Activated T-helper 1 cell treated with anti-CD3 and anti-CD28 coated beads, Interleukin-12 subunit alpha, Interleukin-12 subunit beta, Interleukin-2, Interleukin-4 antibody, amounts not matched to agents 30 ng/mL and 10 ng/mL and 1 ng/mL, durations not matched to agents 14 hours and 24 hours and 36 hours (primary cell): ENCODE measurements at places on chromosomes 12 and 14. TPM values are rescaled to one million over a fixed set of nuclear protein-coding genes. Genes with fewer than 3 reads are reported as not detected.

- no peak overlapping the region for H3K4me3 ChIP-seq
- peaks cover 11% of the 10 kb centered on the region for H3K36me3 ChIP-seq
- no peak overlapping the region for H3K27ac ChIP-seq
- H3K4me1 ChIP-seq = no peaks in the 10 kb centered on the region
- DNase-seq = no peak
Observed at GRCh38 chr14:80872645-80873044, 68.9 kb downstream of the CEP128 start.

GRCh38 chr12:114529966-114530365 lies 124.0 kb upstream of the TBX5 start:
- H3K4me3 ChIP-seq = no peak overlapping the region
- no peak overlapping the region for H3K27ac ChIP-seq
- H3K36me3 ChIP-seq = no peaks in the 10 kb centered on the region
- no peak for DNase-seq

DNA sequence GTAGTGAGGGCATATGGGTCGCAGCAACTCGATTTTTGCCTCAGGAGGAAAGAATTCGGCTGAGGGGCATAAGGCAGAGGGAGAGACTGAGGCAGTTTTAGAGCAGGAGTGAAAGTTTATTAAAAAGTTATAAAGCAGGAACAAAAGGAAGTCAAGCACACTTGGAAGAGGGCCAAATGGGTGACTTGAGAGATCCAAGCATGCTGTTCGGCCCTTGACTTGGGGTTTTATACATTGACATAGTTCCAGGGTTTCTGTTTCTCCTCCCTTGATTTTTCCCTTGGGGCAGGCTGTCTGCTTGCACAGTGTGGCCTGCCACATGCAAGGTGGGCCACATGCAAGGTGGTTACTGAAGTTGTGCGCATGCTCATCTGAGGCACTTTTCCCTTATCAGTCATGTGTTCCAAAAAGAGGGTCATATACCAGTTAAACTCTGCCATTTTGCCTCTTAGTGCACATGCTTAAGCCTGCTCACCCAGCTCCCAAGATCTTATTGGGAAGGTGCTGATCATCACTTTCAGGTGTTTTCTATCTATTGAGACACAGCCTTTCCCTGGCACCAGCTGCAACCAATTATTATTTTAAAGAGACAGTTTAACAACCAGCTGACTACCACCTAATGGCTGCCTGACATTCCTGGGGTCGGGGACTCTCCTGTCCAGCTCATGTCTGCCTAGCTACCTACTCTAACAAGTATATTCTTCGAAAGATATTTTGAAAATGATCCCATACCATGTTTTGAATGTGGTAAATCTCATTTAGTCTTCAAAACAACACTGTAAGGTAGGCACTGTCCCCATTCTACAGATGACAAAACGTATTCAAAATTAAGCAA lies 19.9 kb downstream of the PTGER2 start:
- H3K4me1 ChIP-seq = peaks cover 63% of the 10 kb centered on the region
- no peak overlapping the region for H3K4me3 ChIP-seq
- H3K27ac ChIP-seq = peak overlapping the region; percentile 27
- no peak for DNase-seq

DNA sequence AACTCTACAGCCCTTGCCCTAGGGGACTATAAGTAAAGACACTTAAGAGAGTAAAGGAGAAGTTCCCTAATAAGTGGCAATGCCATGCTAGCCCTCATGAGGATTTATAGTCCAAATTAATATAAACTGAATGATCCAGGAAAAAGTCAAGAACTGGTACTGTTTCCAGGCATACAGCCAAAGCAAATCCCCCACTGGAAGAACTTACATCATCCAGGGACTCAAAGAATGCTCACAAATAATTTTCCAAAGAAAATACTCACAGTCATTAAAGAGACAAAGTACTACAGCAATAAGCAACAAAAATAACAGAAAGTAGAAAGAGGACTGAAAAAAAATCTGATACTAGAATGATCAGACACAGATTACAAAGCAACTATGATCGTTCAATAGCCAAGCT lies 79.7 kb upstream of the RAP1B start:
- H3K27ac ChIP-seq = no peak overlapping the region
- no peak for DNase-seq
- H3K4me3 ChIP-seq = no peak overlapping the region
- H3K27me3 ChIP-seq = peaks cover 6% of the 10 kb centered on the region
- H3K36me3 ChIP-seq = peaks cover 2% of the 10 kb centered on the region
- H3K4me1 ChIP-seq = peaks cover 11% of the 10 kb centered on the region

DNA sequence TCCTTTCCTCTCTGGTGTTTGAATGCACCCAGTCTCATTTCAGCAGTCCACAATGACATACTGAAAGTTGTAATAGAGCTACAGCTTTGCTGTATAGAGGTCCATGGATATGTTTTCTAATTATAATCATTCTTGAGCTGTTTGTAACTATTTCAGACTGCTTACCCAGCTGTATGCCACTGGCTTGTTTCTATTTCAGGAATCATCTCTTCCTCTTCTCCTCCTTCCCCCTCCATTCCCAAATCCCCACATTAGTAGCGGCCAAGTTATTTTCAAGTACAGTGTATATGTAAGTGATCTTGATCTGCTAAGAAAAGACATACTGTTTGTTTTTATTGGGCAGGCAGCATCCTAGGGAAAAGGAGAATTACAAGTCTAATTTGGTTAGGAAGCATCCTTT lies 775.0 kb downstream of the DIO2 start:
- H3K27me3 ChIP-seq = no peaks in the 10 kb centered on the region
- H3K4me3 ChIP-seq = no peak overlapping the region
- H3K27ac ChIP-seq = no peak overlapping the region
- H3K4me1 ChIP-seq = no peaks in the 10 kb centered on the region
- no peaks in the 10 kb centered on the region for H3K36me3 ChIP-seq

GRCh38 chr12:85920324-85920947 lies 46.3 kb downstream of the NTS start:
- no peak overlapping the region for H3K4me3 ChIP-seq
- H3K36me3 ChIP-seq = no peaks in the 10 kb centered on the region
- H3K27ac ChIP-seq = no peak overlapping the region
- DNase-seq = no peak
- H3K27me3 ChIP-seq = peaks cover 2% of the 10 kb centered on the region
- no peaks in the 10 kb centered on the region for H3K4me1 ChIP-seq

- no peak for DNase-seq
- peak overlapping the region; percentile 74 for H3K27ac ChIP-seq
- H3K36me3 ChIP-seq = peaks cover 11% of the 10 kb centered on the region
- peak overlapping the region; percentile 88 for H3K4me3 ChIP-seq
Observed at GRCh38 chr12:56150563-56150962, 1.8 kb upstream of the MYL6B start.

DNA sequence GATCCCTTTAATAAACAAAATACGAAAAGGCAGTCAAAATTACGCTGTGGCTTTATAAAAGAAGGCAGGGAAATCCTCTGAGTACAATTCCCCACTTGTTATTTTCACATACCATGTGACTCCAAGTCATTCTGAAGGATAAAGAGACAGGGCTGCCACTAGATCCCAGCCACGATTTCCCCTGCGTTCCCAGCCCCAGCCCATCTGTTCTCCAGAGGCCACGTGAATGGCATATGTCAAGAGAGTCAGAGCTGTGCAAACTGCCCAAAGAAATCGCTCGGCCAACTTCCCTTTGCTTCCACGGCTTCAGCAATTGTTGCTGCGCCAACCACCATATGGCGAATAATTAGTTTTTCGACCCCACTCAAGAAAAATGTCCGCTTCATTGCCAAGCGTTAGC lies 161.3 kb downstream of the C12orf42 start:
- DNase-seq = no peak
- H3K36me3 ChIP-seq = no peaks in the 10 kb centered on the region
- no peak overlapping the region for H3K27ac ChIP-seq
- H3K27me3 ChIP-seq = no peaks in the 10 kb centered on the region
- H3K4me1 ChIP-seq = no peaks in the 10 kb centered on the region

DNA sequence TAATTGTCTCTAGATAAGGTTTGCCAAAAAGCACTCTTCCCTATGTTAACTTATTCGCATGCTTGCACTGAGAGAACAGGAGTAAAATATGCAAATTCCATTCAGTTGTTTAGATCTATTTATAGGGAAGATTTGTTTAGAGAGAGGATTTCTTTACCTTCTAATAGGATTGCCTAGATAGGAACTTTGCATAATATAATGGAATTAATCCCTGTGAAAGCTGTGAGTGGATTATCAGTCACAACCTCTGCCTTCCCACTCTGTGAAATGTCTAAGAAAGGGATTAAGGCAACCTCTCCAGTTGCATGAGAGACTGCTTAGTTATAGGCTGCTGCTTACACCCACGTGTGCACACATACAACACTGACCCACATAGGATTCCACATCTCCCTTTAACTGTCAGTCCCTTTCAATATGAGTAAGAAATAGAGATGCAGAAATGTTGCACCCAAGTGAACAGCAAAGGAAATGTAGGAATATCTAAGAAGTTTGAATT lies 83.2 kb downstream of the ALG10B start:
- DNase-seq = no peak
- no peaks in the 10 kb centered on the region for H3K36me3 ChIP-seq
- H3K4me3 ChIP-seq = no peak overlapping the region
- no peak overlapping the region for H3K27ac ChIP-seq

GRCh38 chr12:72024613-72025012 lies 86.0 kb downstream of the TPH2 start:
- no peaks in the 10 kb centered on the region for H3K36me3 ChIP-seq
- no peak overlapping the region for H3K27ac ChIP-seq
- H3K4me1 ChIP-seq = no peaks in the 10 kb centered on the region
- no peak for DNase-seq

GRCh38 chr14:61494018-61494417 lies 172.6 kb downstream of the PRKCH start:
- H3K4me1 ChIP-seq = peaks cover 25% of the 10 kb centered on the region
- no peak for DNase-seq
- H3K4me3 ChIP-seq = no peak overlapping the region
- H3K27ac ChIP-seq = no peak overlapping the region
- peaks cover 33% of the 10 kb centered on the region for H3K36me3 ChIP-seq

- H3K36me3 ChIP-seq = peaks cover 56% of the 10 kb centered on the region
- peak; percentile 88 for DNase-seq
- H3K27me3 ChIP-seq = no peaks in the 10 kb centered on the region
- peaks cover 51% of the 10 kb centered on the region for H3K4me1 ChIP-seq
- peak overlapping the region; percentile 73 for H3K4me3 ChIP-seq
Observed at GRCh38 chr12:31896514-31897039, 62.6 kb upstream of the RESF1 start.

DNA sequence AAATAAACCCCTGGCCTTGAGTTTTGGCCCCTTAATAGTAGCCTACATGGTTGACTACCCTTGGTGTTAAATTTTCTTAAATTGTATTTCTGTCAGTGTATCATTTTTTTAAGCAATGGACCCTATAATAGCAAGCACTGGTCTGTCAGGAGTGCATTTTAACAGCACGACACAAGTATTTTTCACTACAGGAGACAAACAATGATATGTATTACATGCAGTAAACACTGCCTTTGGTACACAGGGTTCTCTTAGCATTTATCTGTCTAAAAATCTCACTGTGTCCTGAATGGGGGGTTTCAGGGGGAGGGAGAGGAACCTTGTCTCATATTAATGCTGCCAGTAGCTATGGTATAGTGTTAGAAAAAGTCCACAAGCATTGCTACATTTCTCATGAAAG lies 18.4 kb downstream of the LMO3 start:
- no peak overlapping the region for H3K27ac ChIP-seq
- no peaks in the 10 kb centered on the region for H3K36me3 ChIP-seq
- no peaks in the 10 kb centered on the region for H3K4me1 ChIP-seq
- no peak overlapping the region for H3K4me3 ChIP-seq

GRCh38 chr12:121170611-121171260 lies 38.1 kb downstream of the P2RX7 start:
- no peak overlapping the region for H3K4me3 ChIP-seq
- no peak for DNase-seq
- peaks cover 24% of the 10 kb centered on the region for H3K36me3 ChIP-seq
- H3K4me1 ChIP-seq = no peaks in the 10 kb centered on the region
- no peaks in the 10 kb centered on the region for H3K27me3 ChIP-seq

- H3K36me3 ChIP-seq = no peaks in the 10 kb centered on the region
- H3K27me3 ChIP-seq = no peaks in the 10 kb centered on the region
- no peak for DNase-seq
- no peak overlapping the region for H3K27ac ChIP-seq
- peaks cover 28% of the 10 kb centered on the region for H3K4me1 ChIP-seq
- no peak overlapping the region for H3K4me3 ChIP-seq
Observed at GRCh38 chr14:52922656-52923055, 28.2 kb downstream of the FERMT2 start.

DNA sequence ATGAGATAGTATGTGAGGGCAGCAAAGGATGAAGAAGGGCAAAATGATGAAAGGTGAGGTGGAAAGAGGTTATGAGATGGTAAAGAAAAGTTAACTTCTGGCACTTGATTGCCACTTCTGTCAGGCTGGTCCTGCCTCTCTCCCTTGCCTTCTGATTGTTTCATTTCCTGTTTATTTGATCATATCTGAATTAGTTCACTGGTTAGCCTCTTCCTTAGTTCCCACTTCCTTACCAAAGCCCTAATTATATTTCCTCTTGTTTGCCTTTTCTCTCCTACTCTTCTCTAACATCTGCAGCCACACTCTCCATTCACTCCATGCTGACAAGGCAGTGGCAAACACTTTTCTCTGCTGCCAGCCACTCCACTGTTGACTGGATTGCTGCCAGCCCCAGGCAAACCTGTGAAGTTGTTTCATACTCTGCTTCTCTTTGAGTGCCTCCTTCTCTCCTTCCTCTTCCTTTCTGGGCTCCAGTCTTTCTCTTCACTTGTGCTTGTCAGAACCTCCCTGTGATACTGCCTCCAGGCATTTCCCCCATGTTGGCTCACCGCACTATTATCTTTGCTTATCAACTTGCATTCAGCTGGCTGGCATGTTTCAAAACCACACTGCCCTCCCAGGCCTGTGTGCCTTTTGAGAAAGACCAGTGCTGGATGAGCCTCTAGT lies 8.1 kb downstream of the PNP start:
- H3K4me1 ChIP-seq = peaks cover 49% of the 10 kb centered on the region
- peak overlapping the region; percentile 82 for H3K27ac ChIP-seq
- DNase-seq = no peak
- H3K36me3 ChIP-seq = peaks cover 50% of the 10 kb centered on the region

- H3K36me3 ChIP-seq = no peaks in the 10 kb centered on the region
- no peaks in the 10 kb centered on the region for H3K4me1 ChIP-seq
- no peak overlapping the region for H3K27ac ChIP-seq
- no peak for DNase-seq
Observed at GRCh38 chr12:84375449-84376170, 537.0 kb downstream of the SLC6A15 start.

PYGL gene
- 0.13 and 0.17 TPM in 2 replicates for total RNA-seq

TPH2 gene
- total RNA-seq = not detected in 2 replicates

TMEM132D gene
- total RNA-seq = not detected in 2 replicates

PLCZ1 gene
- total RNA-seq = not detected in 2 replicates

SYCP3 gene
- total RNA-seq = 0.44 TPM in 2 replicates

TGFB3 gene
- total RNA-seq = 2.2 and 3.0 TPM in 2 replicates

TTC9 gene
- total RNA-seq = 6.6 and 6.7 TPM in 2 replicates

CCDC177 gene
- total RNA-seq = 0.08 TPM in 1 of 2 replicates, not detected in the other

ENDOU gene
- not detected in 2 replicates for total RNA-seq

MYF5 gene
- total RNA-seq = not detected in 2 replicates

TAPBPL gene
- 34.1 and 34.3 TPM in 2 replicates for total RNA-seq

IL26 gene
- 6.9 and 8.1 TPM in 2 replicates for total RNA-seq

FMNL3 gene
- 43.0 and 46.1 TPM in 2 replicates for total RNA-seq

GPR84 gene
- total RNA-seq = 2.3 and 2.4 TPM in 2 replicates
